ENCODE measurements at places on chromosomes 1 and 21.

DNA sequence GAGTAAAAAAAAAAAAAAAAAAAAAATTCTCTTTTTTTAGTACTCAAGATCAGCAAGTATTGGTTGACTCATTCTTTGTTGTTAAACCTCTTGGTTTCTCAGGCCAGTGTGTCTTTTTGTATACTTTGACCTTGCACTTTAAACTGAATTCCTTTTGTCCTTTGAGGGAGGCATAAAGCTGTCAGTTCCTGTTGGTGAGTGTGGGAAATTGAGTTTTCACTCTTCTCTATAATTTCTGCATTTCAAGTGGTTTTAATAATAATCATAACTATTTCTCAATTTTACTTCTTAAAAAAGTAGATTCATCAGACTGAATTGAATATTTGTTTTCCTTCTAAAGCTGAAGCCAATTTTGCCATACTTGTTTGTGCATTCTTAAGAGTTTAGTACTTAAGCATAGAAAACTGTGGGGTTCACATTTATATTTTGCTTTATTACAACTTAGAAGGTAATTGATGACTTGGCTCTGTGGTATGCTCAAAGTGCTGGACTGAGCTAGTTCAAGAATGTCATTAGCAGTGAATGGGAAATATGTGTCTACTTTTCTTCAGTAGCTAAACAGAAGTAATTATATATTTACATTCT is 43.4 kb downstream of the ITSN1 start:
- DNase-seq: peak; percentile 52

DNA sequence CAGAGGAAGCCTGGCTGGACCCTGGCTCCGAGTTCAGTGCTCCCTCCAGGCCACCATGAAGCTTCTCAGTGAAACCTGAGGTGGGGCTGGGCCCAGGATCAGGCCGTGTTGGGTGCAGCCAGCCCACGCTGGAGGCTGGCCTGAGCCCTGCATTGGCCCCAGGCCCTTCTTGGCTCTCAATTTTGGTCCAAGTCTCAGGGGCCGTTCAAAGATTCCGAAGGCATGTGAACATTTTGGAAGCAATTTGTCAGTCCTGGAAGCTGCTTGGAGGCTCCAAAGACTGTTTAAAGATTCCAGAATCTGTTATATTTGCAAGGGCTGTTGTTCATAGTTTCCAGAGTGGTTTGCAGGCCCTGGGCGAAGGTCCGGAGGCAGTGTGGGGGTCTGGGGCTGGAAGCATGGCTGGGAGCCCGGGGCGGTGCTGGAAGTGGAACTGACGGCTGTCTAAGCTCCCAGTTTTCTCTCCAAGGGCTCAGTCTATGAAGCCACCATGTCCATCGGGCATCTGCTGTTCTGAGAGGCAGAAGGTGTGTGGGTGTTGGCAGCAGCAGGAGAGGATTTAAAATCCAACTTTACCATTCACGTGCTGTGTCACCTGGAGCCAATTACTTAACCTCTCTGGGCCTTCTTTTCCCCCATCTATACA is 104.9 kb downstream of the EPHB2 start:
- no peak for DNase-seq

GRCh38 chr1:101526813-101527212 is 290.0 kb downstream of the S1PR1 start:
- DNase-seq: no peak

DNA sequence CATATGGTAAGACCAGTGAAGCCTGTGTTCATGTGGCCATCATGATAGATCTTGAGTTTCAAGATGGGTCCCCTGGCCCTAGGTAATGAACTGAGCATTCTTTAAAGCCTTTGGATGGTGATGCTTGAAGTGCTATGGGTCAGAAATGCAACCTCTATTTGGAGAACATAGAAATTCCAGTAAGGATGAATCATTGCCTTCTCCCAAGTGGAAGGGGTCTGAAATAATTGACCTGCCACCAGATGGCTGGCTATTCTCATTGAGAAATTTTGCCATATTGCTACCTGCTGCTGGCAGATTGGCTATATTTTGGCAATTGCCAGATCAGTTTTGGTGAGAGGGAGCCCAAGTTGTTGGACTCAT is 739 bp upstream of the IFI6 start:
- no peak for DNase-seq

DNA sequence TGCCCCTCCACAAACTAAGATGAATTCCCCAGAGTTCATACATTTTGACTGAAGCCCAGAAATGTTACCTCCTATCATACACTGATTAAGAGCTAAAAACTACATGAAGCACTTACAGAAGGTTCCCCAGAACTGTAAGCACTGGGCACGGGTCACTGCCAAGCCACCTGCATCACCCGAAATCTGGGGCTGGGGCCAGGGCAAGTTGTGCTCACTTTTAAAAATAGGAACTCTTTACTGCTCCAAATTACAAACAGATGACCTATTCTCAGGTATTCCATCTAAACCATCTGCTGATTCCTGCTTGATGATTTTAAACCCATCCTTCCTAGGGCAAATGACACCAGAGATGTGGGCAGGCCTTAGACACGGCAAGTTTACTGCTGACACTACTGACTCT is 4.8 kb downstream of the SETD4 start:
- no peak for DNase-seq

DNA sequence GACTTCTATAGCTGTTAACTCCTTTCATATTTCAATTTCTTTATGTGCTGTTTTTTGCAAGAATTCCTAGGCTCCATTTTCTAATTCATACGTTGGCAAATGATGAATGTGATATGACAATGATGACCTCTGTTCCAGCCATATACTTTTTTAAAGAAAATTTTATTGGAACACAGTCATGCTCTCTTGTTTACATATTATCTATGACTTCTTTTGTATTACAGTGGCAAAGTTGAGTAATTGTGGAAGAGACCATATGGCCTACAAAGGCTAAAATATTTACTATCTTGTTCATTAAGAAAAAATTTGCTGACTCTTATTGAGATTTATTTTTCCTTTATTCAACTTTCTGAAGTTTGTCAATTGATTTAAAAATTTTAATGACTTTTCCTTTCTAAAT is 7.1 kb downstream of the IFI44L start:
- DNase-seq: no peak

- DNase-seq: no peak
Measured at GRCh38 chr1:187415065-187415464, 586.3 kb downstream of the PLA2G4A start.

DNA sequence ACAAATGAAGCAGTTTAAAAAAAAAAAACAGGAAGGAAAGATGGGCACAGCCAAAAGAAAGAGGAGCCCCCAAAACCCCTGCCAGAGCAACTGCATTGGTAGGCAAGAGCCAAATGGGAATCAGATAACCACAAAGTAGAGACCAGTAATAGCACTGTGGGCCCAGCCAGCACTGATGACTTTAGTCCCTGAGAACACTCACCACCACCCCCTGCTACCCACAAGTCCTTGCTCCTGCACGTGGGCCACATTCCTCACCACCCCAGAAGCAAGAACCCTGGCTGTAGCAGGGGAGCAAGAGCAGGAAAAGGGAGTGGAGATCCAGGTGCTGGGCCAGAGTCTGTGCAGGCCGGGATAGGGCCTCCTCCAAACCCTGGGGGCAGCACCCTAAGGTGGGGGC is 86.1 kb downstream of the RRAGC start:
- no peak for DNase-seq

GRCh38 chr1:73617145-73617544 is 580.8 kb downstream of the LRRIQ3 start:
- DNase-seq: no peak

- no peak for DNase-seq
Measured at GRCh38 chr21:14523234-14523633, 22.9 kb downstream of the SAMSN1 start.

GRCh38 chr1:2100780-2101108 is 50.5 kb downstream of the PRKCZ start:
- DNase-seq: no peak

DNA sequence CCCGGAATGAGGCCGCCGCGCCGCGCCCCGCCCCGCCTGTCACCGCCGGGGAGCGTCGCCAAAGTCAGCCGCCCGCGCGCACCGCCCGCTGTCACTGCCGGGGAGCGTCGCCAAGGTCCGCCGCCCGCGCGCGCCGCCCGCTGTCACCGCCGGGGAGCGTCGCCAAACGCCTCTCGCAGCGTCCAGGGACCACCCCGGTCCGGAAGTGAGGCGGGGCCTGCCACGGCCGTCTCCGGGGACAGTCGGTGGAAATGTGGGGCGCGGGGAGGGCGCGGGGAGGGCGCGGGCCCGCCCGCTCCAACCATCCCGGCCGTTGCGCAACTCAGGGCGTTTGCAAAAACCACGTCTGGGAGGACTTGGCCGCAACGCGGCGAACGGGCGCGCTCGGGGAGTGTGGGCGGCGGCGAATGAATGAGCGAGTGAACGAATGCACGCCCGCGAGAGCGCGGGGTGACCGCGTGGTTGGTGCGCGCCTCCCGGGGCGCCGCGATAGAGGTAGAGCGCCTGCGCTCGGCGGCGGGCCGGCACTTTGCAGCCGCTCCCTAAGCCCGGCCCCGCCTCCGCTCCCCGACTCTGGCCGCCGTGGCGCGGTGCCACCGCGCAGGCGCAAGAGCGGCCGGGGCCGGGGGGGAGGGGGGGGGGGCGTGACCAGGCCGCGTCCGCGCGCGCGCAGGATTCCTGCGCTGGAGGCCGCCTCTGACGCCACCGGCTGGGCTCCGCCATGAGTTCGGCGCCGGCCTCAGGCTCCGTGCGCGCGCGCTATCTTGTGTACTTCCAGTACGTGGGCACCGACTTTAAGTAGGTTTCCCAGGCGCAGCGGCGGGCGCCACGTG is at the start of the genes ACAP3 and PUSL1:
Gene ACAP3, minus strand, starts transcription at position 8 of the 833 bp plus-strand sequence. CDS start 115 bp downstream, outside the sequence.
Gene PUSL1, plus strand, starts transcription at position 675 of the 833 bp plus-strand sequence. Its CDS starts 47 bp downstream, at position 722.
- peak; percentile 85 for DNase-seq

DNA sequence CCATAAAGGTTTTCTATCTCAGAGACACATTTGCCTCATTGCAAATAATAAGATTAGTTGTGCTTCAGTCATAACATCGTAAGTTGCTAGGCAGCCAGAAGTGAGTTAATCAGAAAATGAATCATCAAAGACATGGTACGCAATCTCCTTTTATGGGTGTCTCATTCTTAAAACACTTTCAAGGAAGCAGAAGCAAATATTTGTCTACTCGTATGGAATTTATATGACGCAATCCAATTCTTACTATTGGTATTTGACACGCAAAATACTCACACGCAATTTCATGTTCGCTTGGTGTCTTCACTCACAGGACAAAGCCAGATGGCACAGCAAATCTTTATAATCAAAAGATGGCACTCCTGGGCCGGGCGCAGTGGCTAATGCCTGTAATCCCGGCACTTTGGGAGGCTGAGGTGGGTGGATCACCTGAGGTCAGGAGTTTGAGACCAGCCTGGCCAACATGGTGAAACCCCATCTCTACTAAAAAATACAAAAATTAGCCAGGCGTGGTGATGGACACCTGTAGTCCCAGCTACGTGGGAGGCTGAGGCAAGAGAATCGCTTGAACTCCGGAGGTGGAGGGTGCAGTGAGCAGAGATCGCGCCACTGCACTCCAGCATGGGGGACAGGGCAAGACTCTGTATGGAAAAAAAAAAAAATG is 56.4 kb downstream of the HLCS start:
- peak; percentile 92 for DNase-seq

DNA sequence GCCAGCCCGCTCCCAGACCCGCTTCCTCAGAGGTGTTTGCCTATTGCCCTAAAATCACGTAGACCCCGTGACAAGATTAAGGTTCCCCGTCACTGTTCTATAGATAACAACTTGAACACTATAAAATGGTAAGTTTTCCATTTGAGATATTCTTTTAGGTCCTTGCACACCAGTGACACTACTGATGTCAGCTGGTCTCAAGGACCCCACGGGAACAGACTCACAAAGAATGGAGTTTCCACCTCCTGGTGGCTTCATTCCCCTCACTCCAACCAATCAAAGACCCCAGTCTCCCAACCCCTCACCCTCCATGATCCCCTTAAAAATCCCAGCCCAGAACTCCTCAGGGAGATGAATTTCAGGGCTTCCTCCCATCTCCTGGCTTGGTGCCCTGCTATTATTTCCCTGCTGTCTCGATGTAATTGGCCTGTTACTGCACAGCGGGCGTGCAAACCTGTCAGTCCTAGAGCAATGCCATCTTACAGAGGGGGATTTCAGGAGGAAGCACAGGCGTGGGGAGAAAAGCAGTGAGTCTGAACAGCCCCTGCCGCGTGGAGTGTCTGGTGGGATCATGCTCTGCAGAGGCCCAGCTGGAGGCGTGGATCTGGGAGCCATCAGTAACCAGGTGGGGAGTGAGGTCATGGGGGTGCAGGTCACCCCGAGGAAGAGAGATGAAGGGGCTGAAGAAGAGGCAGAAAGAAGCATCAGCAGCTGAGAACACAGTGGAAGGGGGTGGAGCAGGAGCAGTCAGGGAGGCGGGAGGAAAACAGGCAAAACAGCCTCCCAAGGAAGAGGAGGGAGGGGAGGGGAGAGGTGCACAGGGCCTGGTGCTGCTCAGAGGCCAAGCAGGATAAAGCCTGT is 35.1 kb upstream of the LBR start:
- DNase-seq: no peak

- no peak for DNase-seq
Measured at GRCh38 chr1:231973830-231974229, 347.2 kb downstream of the DISC1 start.

DNA sequence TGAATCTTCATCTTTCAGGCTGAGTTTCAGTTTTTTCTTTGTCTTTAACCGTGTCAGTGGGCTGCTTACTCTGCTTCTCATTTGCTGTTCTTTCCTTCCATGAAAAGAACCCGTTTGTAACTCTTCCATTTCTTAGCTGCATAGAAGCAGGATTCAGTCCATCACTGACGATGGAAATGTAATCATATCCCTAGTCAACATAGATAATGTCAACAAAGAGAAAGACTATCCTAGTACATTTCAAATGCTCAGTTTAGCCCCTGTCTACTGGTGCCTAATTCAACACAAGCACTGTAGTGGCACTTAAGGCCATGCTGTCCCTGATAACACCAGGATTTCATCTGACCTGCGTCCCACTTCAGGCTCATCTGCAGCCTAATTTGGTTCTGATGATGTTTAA is 376 bp downstream of the GBP1 start:
- no peak for DNase-seq

GRCh38 chr1:26259578-26259977 is 20.3 kb upstream of the SH3BGRL3 start:
- no peak for DNase-seq

DNA sequence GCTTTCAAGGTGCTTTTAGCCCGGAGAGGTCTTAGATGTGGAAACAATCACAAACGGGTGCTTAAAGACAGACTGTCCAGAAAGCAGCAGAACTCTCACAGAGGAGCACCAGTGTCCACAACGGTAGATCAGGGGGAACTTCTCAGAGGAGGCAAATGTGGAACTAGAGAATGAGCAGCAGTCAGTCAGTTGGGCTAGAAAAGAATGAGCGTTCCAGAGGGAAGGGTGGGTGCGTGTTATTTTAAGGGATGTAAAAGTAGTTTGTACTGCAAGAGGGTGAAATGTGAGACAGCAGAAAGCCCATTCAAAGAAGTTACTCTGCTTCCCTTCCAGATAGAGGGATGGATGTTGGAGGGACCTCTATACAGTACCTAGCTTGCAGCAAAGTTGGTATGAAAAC is 30.9 kb downstream of the RGS5 start:
- no peak for DNase-seq

- no peak for DNase-seq
Measured at GRCh38 chr21:16517383-16517782, 787.6 kb downstream of the USP25 start.

Measured in skeletal muscle cell (primary cell).